ENCODE measurements at places on chromosomes 7 and 10. TPM values are rescaled to one million over a fixed set of nuclear protein-coding genes. Genes with fewer than 3 reads are reported as not detected.

The STN1 gene
- total RNA-seq: 28.4 TPM

The NEUROD6 gene
- not detected for total RNA-seq

The MSS51 gene
- total RNA-seq: 3.4 TPM

The NACAD gene
- total RNA-seq: 1.4 TPM

The JCAD gene
- 21.7 TPM for total RNA-seq

The PLAC9 gene
- total RNA-seq: 27.0 TPM

The TAC1 gene
- not detected for total RNA-seq

The PON1 gene
- total RNA-seq: 0.34 TPM

The FGL2 gene
- 57.9 TPM for total RNA-seq

The PRSS37 gene
- not detected for total RNA-seq

The GTF2I gene
- total RNA-seq: 252 TPM

The MBL2 gene
- not detected for total RNA-seq

The PDCD11 gene
- 13.6 TPM for total RNA-seq

The CYP3A4 gene
- 1.3 TPM for total RNA-seq

The BRAF gene
- total RNA-seq: 56.9 TPM

The OR9A2 gene
- not detected for total RNA-seq

The AMPH gene
- 102 TPM for total RNA-seq

The UNC5B gene
- 0.98 TPM for total RNA-seq

The MACC1 gene
- 0.33 TPM for total RNA-seq

The NRG3 gene
- 2.4 TPM for total RNA-seq

The GPR26 gene
- not detected for total RNA-seq

The CDH23 gene
- total RNA-seq: 16.1 TPM

The TBC1D12 gene
- 19.0 TPM for total RNA-seq
